NCI-H748 treated with DMSO at 0.1 percent for 48 hours (cell line): ENCODE measurements at places on chromosomes 7 and 10.

- DNase-seq: no peak
Measured at GRCh38 chr10:8811201-8811600, 756.7 kb downstream of the GATA3 start.

DNA sequence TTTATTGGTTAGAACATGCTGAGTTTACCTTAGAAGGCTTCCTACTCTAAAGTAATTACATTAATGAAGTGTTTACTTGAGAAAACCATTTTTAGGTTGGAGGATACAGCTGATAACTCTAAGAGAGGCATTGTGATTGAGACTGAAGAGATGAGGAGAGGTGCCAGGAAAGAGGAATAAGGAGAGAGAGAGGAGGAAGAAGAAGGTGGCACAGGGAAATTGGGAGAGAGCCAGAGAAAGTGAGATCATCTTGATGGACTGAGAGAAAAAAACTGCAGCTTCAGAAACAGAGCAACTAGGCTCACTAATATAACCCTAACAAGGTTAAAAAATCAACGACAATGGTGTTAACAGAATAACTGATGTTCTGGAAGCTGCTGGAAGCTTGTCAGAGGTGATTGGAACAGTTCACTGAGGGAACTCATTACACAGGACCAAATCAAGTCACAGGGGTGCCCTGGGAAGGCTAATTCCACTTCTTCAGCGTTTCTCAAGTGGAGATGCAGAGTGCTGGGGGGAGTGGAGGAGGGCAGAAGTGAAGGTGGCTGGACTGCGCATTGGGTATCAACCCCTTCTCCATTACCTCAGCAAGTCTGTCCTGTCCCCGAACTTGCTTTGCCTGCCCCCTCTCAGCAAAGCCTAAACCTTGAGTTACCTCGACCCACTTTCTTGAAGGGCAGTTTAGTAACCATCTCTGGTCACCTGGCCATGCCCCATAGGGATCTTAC, 6.9 kb upstream of the SORBS1 start:
- DNase-seq: no peak

DNA sequence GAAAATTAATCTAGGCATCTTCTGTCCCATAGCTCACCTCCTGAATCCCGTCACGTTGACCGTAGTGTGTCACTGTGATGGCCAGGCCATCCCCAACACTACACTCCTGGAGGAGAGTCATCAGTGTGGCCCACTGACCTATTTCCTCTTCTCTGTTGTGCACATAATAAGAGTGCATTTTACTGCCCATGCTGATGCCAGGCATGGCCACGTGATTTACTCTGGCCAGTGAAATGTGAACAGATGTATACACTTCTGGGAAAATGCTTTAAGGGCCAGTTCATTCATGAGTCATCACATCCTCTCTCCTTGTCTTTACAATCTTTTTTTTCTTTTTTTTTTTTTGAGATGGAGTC, 101.9 kb upstream of the PIP4K2A start:
- DNase-seq: no peak

DNA sequence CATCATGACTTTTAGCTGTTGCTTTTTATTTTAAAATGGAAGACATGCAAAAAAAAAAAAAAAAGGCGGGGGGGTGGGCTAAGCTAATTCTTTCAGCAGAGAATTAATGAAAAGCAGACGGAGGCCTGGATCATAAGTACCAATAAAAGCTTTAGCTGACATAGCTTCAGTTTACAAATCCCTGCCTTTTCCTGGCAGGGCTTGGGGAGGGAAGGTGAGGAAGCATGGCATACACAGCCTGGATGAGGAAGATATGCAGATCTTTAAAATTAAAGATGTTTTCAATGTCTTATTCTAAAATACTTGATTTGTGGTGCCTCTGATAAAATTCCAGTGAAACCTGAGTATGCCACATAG, 57.0 kb downstream of the ICA1 start:
- DNase-seq: no peak

DNA sequence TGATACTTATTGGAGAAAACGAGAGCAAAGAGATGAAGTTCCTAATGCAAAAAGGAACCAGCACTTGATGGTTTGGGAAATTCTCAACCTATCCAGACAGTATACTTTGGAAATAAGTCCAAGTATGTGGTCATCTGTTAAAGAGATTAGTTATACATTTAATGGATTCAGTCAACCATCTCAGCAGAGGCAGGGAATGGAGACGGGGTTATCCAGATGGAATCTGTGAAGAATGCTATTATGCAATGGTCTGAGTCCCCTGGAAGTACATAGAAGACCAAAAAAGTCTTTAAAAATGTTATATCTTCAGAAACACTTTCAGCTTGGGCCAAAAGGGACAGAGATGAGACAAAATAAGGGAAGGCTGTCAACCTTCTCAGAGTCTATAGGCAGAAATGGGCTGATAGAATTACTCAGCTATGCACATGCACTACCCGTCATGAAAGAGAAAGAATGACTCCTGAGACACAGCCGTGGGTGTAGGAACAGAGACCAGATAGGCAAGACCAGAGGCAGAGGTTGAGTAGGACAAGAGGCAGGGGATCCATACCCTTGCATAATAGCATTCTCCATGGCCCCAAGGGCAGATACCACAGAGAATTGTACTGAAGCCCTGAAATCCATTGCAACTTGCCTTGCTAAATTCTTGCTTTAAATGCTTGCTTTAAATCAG, 738.8 kb upstream of the POT1 start:
- DNase-seq: no peak

- no peak for DNase-seq
Measured at GRCh38 chr10:97726636-97727178, 10.2 kb upstream of the ZFYVE27 start.

DNA sequence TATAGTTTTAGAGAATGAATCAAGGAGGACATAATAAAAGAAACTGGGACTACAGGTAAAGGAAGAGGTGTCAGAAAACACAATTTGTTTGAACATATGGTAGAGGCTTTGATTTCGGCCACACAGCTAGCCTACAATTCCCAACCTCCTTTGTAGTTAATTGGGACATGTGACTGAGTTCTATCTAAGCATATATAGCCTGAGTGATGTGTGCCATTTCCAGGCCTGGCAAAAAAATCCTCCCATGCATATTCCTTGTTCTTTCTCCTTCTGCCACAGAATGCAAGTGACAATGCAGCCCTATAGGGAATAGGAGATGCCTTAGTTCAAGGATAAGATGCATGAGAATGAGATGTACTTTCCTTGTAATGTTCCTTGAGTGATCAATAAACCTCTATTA, 590.7 kb upstream of the STEAP1 start:
- DNase-seq: no peak

DNA sequence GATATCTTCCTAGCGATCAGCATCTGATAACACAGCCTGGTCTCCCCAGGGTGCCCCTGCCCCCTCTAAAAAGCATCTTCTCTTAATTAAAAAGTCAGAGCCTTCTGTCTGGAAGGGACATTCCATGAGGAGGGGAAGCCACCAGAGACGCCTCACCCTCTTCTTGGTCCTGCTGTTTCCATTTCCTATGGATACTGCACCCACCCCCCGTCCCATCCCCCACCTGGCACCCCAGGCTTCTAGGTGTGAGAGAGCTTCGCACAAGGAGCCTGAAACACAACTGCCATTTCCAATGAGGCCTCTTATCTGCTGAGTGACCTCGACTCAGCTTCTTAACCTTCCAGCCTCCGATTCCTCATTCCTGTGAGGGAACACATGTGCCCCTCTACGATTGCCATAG, 51.4 kb downstream of the COL13A1 start:
- DNase-seq: no peak

DNA sequence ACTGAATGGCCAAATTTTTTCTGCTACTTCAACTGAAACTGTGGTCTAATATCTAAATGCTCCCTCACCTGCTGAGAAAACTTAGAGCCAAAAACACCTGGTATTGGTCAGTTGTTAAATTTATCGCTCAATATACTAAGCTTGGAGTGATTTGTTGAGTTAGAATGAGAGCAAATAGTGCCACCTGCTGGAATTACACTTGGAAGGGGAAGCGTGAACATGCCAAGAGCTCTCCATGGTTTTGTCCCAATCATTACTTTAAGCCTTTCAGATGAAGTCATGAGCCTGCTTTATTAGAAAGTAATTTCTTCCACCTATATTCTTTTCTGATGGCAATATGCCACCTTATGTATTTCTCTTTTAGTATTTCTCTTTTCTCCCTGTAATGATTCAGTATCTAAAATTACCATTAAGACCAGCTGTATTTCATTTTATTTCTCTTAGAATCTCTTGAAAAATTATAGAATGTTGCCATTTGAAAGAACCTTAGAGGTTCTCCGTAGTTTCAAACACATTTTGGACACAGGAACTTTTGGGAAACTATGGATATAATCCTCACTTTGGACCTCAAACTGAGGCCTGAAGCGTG, 447.8 kb upstream of the C7orf33 start:
- peak; percentile 64 for DNase-seq

GRCh38 chr7:845091-845490, 12.8 kb downstream of the SUN1 start:
- DNase-seq: no peak

- DNase-seq: peak; percentile 87
Measured at GRCh38 chr7:122965306-122965705, 30.2 kb downstream of the TAS2R16 start.

- no peak for DNase-seq
Measured at GRCh38 chr10:91551856-91552255, 81.0 kb downstream of the PPP1R3C start.

DNA sequence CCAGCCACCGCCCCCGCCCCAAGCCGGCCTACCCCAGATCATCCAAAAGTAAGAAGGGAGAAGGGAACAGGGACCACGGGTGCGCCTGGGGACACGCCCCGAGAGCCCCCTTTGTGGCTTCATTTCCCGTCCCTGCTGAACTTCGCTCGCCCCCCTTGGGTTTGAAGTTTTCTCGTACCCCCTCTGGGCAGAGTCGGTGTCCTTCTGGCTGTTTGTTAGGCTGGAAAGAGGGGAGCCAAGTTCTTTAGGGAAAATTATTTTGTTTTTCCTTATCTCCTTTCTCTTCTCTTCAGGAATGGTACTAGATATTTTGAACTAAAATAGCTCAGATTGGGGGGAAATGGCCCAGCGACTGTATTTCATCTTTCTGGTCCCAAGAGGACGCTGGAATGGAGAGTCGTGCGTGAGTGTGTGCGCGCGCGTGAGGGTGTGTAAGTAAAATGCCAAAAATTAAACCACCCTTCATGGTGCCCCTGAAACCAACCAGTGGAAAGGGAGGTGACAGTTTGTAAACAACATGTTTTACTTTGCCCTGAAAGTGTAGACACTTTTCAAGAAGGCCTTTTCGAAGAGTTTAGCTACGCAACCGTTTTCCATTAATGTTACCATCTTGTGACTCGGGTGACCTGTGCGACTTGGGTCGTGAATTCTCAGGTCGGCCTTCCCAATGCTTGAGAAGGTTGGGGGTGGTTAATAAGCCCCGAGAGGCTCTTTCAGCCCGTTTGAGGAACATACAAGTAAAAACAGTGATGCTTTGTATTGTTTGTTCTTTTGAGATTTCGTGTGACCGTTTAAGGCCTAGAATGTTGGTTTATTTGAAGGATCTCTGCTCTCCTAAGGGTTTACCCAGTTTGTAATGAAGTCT, 694 bp downstream of the RBM20 start:
- no peak for DNase-seq

- no peak for DNase-seq
Measured at GRCh38 chr10:1499359-1499957, 237.9 kb downstream of the ADARB2 start.

GRCh38 chr10:42812028-42812427, 29.4 kb downstream of the BMS1 start:
- DNase-seq: no peak
